ENCODE measurements at places on chromosomes 3 and 15.

GRCh38 chr3:122535964-122536631, 21.4 kb upstream of the KPNA1 start:
- no peak for DNase-seq

DNA sequence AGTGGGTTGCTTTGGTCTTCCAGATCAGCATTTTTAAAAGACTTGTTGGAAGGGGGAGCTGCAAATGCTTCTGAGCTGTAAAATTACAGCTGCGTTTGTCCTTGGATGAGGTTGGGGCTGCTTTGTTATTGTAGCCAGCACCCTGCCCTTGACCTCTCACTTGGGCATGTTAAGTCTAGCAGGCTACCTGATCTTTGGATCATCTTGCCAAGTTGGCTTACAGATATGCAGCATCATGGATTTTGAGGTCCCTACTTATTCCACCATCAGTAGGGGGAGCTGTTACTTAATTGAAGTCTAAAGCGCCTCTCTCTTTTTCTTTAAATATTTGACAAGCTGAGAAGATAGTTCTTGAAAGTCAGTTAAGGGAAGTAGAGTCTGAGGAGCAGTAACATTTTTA, 793.0 kb downstream of the MCTP2 start:
- peak; percentile 22 for DNase-seq

- no peak for DNase-seq
Measured at GRCh38 chr3:105948101-105948500, 79.3 kb upstream of the CBLB start.

GRCh38 chr3:186994000-186994955, 64.0 kb downstream of the ST6GAL1 start:
- no peak for DNase-seq

- no peak for DNase-seq
Measured at GRCh38 chr15:62059816-62060112, 483 bp downstream of the VPS13C start.

DNA sequence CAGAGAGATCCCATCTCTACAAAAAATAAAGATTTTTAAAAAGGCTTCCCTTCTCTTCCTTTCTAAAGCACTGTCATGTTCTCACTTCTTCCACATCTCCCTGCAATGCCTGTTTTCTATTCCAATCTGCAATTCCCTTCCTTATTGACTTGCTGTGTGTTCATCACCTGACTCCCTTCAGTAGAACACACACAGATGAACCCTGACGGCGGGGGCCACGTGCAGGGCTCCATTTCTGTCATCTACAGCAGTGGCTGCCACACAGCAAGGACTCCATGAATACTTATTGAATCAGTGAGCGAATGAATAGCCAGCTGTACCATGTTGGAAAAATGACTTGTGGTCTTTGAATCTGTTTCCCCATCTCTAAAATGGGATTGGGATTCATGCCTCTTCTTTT, 26.1 kb downstream of the BHLHE40 start:
- DNase-seq, result no peak

DNA sequence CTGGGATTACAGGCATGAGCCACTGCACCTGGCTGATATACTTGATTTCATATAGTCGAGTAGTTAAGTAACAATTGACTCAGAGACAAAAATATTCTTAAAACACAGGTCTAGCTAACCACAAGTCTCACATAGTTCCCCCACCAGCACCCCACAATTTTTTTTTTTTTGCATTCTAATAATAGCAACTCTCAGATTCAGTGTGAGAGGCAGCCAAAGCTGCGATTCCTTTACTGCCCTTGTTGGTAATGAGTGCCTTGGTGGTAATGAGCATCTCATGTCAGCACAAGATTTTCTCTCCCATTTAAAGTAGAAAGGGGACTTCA, 72.5 kb downstream of the WWTR1 start:
- no peak for DNase-seq

- no peak for DNase-seq
Measured at GRCh38 chr15:74893627-74894026, 3.8 kb downstream of the MPI start.

GRCh38 chr3:32414522-32415202, 23.0 kb downstream of the CMTM7 start:
- DNase-seq, result peak; percentile 93

GRCh38 chr15:56812221-56812620, 78.9 kb upstream of the ZNF280D start:
- DNase-seq, result no peak

DNA sequence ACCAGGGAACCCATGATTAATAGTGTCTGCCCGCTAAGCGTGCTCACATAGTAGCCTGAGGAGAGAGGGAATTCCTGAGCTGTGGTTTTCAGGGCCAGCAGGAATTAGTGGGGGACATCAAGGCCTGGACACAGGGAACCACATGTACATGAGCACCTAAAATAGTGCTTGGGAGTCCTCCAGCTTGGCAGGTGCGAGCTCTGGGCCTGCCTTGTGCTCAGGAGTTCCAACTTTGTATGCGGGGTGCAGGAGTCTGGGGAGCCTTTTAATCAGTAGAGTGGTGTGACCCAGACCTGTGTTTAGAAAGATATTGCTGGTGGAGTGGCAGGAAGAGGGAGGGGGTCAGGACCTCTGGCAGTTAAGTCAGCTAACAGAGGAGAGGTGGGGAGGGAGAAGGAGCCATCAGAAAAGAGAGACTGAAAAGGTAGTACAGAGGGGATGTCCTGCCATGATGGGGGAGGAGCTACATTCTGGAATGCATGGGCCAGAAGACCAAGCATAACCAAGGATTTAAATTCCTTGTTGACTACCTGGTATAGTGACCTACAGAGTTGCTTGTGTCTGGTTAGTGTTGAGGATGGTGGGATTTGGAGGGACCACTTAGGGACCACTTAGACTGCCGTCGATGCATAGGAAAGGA, 1.9 kb downstream of the DAG1 start:
- DNase-seq, result no peak
